ENCODE measurements at places on chromosomes 2 and 18.

- DNase-seq: no peak
Observed at GRCh38 chr2:45330108-45330507, 281.0 kb downstream of the SRBD1 start.

GRCh38 chr18:49846718-49847470, 33.6 kb upstream of the ACAA2 start:
- DNase-seq: no peak

DNA sequence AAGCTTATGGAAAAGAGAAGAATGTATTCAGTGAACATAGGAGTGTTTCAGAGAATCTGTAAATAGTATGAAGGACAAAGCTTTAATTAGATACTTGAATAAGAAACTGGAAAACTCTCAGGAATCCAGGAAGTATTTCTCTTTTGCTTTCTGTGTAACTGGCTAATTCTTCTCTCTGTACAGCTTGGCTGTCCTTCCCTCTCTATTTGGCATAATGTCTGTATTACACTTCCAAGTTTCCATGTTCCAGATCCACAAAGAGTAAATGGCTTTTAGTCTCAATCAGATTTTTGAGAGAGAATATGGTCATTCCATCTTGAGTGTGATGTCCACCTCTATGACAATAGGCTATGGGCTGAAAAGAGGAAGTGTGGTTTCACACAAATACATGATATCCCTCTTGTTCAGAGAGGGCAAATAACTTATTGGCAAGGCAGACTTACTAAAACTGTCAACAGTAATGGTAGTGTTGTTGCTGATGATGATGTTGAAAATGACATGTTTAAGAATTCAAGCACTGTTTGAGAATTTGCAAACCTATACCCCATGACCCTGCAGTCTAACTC, 129.2 kb upstream of the ERBB4 start:
- no peak for DNase-seq

GRCh38 chr18:62485684-62486083, 37.1 kb upstream of the ZCCHC2 start:
- DNase-seq: peak; percentile 77

DNA sequence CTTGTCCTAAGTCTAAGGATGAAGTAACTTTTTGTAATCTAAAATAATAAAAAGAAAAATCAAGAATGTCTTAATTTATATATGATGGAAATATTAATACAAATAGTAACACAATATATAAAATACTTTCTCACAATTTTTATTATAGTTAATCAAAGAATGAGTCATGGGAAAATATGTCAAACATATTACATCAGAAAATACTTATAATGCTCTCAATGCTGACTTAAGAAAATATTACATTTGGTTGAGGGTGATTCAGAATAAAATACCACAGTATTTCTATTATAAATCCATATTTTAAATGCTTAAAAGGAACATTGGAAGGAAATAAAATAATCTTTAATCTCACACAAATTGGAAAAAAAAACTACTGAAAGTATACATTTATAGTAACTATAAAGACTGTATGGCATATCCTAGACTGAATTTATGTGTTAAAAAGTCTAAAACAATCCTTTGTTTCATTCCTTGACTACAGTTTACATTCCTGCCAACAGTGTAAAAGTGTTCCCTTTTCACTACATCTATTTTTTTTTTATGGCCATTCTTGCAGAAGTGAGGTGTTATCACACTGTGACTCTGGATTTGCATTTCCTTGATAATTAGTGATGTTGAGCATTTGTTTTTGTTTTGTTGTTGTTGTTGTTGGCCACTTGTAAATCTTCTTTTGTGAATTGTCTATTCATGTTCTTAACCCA, 1573.5 kb upstream of the ACVR2A start:
- no peak for DNase-seq

- DNase-seq: no peak
Observed at GRCh38 chr2:15155959-15156574, 405.1 kb downstream of the NBAS start.

Measured in Daoy (cell line).